ENCODE measurements at places on chromosomes 13 and 19. TPM values are rescaled to one million over a fixed set of nuclear protein-coding genes. Genes with fewer than 3 reads are reported as not detected.
A peak's percentile ranks its signal among the peaks of the same experiment; 100 is the strongest.

DNA sequence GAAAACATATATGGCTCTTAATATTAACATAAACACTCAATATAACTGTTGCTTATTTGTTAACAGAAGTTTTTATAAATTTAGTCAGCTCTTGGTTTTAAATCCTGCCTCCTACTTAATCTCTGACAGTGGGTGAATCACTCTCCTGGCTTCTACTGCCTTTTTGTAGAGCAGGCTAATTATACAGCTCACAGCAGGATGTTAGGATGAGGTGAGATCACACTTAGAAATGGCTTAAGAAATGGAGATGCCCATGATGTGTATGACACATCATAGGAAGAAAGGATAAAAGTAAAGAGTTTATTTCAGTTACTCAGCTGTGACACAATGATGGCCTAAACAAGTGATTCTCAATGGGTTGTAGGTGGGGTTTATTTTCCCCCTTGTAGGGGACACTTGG lies 345.6 kb downstream of the SPRY2 start:
- DNase-seq, result no peak

FLT1 gene
- total RNA-seq, result 41.0 TPM

INAFM1 gene
- total RNA-seq, result 11.2 TPM

GRCh38 chr19:10516064-10516385 lies 1.2 kb downstream of the S1PR5 start:
- no peak for DNase-seq

- DNase-seq, result no peak
Observed at GRCh38 chr13:91620670-91621141, 222.3 kb downstream of the GPC5 start.

DNA sequence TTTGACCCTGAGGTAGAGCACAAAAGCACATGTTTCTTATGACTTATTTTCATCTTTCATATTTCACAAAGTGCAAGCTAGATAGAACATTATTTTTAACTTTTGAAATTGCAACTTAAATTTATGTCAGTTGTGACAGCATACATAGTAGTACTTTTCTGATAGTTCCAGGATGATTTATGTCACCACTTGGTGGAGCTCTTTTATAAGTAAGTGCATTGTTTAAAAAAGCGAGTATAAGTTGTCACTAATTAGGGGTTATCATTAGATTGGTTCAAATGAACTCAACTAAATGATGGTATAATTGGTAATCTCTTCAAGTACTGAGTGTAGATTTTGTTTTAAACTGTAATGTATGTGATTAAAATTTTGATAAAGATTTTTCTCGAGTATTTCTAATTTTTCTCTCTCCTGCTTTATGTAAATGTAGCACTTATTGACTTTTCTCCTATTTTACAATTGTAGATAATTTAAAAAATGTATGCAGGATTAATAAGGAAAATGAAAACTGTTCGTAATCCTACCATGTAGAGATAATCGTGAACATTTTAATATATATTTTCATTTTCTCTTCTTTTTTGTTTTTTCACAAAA lies 31.1 kb downstream of the RB1 start:
- DNase-seq, result no peak

GRCh38 chr19:31331536-31331935 lies 17.7 kb downstream of the TSHZ3 start:
- DNase-seq, result no peak

ATP7B gene
- 3.3 TPM for total RNA-seq

DNA sequence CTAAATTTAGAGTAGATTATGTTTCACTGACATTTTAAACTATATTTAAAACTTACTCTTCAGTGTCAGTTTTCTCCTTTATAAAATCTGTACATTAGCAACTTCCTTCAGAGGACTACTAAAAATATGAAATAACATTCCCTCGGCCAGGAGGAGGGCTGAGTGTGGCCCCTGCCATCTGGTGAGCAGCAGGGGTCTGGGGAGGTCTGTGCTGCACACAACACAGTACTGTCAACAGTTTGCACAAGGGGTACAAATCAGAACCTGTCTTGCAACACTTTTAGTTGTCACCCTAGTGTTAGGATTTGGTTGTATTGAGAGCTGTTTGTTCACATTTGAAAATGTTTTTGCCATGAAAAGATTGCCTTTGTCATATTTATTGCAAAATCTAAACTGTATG lies 48.9 kb downstream of the TPP2 start:
- DNase-seq, result no peak

DNA sequence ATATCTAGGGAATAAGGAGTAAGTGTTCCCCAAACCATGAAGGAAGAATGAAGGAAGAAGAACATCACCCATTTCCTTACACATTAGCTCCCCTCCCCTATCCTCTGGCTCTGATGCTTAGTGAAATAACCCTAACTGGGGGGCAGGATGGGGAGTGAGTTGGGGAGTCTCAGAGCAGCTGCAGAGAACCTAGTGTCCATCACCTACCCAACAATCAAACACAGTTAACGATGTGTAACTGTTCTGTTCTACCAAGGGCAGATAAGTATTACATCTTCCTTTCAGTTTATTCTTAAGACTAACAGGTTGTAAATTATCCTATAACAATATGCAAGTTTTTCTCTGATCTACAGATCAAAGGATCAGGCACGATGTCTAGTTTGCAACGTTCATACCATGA lies 12.8 kb downstream of the ELF1 start:
- DNase-seq, result no peak

DNA sequence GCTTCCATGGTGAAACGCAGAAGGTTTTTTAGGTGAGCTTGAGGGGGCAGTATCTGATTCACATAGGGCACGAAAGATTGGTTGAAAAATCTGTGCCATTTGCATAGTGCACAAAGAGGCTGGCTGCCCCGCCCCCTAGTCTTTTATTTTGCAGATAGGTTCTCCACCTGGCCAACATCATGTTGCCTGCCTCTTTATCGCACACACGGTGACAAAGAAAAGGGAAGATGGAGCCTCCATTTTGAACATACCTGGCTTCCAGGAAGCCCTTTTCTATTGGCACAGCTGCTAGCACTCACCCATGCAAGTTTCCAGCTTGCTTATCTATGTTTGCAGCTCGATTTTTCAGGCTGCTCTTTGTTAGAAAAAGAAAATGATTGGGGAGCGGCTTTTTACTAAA lies 316.2 kb upstream of the KLHL1 start:
- DNase-seq, result no peak

- DNase-seq, result no peak
Observed at GRCh38 chr19:16920816-16921529, 32.2 kb downstream of the F2RL3 start.

CGB3 gene
- total RNA-seq, result not detected

TSKS gene
- total RNA-seq, result 0.57 TPM

DNA sequence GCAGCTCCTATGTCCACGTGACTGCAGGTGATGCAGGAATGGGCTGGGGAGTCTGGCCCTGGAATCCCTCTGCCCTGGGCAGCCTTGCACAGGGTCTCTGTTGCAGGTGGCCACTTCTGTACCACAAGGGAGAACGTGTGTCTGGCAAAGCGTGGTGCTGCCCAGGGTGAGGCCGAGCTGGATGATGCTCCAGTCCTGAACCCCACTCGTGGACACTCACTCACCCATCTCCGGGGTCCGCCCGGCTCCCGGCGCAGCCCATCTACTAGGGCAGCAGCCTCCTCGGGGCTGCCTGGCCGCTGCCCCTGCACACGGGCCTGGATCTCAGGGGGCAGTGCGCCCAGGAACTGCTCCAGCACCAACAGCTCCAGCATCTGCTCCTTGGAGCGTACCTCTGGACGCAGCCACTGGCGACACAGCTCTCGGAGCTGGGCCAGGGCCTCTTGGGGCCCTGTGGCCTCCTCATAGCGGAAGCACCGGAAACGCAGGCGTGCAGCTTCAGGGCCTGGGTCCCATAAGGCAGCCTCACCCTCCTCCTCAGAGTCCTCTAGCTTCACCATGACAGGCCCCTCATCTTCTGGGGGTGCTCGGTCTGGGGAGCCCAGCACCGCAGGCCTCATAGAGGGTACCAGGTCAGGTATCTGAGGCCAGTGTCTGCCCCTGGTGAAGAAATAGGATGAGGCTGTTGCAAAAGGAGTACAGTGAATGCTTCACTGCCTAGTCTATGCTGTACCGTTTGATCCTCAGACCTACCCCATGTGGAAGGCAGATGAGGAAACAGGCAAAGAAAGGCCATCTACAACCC lies 2.2 kb downstream of the MZF1 start:
- DNase-seq, result peak; percentile 64

- no peak for DNase-seq
Observed at GRCh38 chr13:50037788-50038187, 22.5 kb downstream of the KCNRG start.

- no peak for DNase-seq
Observed at GRCh38 chr13:109939180-109939579, 152.8 kb upstream of the IRS2 start.

DNA sequence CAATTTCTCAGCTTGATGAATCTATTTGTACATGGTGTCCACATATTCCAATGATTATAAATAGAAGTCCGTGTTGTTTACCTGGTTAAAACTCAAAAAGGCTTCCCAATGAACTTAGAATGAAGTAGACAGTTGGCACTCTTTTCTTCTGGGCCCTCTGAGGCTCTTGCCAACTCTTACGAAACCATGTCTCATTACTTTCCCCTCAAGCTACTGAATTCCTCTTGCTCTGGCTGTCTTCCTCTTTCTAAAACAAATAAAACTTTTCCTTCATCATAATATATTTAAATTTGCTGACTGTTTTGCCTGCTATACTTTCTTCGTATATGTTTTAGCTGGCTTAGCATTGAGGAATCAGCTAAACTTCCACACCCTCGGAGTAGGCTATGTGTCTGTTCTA lies 139.7 kb downstream of the SLITRK6 start:
- DNase-seq, result no peak

UTP14C gene
- total RNA-seq, result 9.6 TPM

- no peak for DNase-seq
Observed at GRCh38 chr13:46586751-46587514, 34.0 kb downstream of the LRCH1 start.

GRCh38 chr13:21071015-21071414 lies 9.6 kb upstream of the LATS2 start:
- no peak for DNase-seq

DNA sequence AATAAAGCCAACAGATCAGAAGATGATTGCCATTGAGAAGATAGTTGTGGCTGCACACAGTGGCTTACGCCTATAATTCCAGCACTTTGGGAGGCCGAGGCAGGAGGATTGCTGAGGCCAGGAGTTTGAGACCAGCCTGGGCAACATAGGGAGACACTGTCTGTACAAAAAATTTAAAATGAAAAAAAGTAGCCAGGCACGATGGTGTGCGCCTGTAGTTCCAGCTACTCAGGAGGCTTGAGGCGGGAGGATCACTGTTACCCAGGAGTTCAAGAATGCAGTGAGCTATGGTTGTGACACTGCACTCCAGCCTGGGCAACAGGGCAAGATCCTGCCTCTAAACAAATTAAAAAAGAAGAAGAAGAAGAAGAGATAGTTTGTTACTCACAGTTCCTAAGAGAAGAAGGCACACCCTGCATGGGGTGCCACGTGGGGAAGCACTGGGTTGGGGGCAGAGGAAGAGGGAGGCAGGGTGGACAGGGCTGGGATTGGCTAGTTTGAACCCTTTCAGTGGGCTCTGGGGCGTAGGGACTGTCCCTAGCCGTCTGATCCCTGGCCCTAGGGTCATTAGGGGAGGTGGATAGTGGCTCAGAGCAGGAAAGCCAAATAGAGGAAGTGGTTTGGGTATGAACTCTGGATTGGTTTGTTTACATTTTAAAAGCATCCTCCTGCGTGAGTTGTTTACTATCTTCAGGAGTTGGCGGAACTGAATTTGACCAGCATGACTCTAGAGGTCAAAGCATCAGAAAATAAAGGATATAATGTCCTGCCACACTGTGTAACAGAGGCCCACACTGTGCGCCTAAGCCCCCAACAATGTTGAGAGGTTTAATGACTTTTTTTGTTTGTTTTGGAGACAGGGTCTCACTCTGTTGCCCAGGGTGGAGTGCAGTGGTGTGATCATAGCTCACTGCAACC lies 60.5 kb upstream of the MEDAG start:
- no peak for DNase-seq

PODNL1 gene
- total RNA-seq, result 2.5 TPM

DNA sequence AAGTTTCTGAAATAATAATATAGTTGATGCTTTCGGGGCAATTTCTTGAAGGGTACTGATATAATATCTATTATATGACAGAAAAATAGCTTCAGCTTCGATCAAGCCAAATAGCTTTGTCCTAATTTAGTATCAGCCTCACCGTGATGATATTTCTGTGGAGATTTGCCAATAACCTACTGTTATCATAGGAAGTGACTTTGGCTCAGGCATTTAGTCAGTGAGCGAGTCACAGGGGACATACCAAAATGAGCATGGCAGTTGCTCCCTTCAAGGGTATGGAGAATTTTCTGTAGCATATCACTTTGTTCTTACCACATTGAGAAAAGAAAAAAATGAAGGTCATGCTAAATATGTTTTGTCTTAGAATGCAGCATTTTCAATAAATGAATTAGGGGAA lies 767.6 kb upstream of the SLITRK1 start:
- no peak for DNase-seq

C1QTNF9 gene
- 4.5 TPM for total RNA-seq

- DNase-seq, result peak; percentile 57
Observed at GRCh38 chr13:53126841-53127245, 98.2 kb downstream of the OLFM4 start.

DNA sequence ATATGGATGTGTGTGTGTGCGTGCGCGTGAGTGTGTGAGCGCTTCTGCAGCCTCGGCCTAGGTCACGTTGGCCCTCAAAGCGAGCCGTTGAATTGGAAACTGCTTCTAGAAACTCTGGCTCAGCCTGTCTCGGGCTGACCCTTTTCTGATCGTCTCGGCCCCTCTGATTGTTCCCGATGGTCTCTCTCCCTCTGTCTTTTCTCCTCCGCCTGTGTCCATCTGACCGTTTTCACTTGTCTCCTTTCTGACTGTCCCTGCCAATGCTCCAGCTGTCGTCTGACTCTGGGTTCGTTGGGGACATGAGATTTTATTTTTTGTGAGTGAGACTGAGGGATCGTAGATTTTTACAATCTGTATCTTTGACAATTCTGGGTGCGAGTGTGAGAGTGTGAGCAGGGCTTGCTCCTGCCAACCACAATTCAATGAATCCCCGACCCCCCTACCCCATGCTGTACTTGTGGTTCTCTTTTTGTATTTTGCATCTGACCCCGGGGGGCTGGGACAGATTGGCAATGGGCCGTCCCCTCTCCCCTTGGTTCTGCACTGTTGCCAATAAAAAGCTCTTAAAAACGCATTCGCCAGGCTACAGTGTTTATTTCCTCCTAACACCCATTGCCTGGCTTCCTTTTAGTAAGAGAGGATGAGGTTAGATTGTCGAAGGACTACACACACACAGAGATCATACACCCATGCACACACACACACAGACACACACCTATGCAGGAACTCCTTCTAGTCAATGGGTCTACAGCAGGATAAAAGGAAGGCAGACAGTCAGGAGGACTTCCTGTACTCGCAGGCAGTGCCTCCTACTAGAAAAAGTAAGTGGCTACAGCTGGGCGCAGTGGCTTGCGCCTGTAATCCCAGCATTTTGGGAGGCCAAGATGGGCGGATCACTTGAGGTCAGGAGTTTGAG lies 7.1 kb downstream of the FOSB start:
- DNase-seq, result no peak

FCHO1 gene
- 0.24 TPM for total RNA-seq

GRCh38 chr13:51632591-51633362 lies 48.5 kb downstream of the WDFY2 start:
- peak; percentile 64 for DNase-seq

GRCh38 chr19:34082289-34083077 lies 89.8 kb upstream of the LSM14A start:
- no peak for DNase-seq

RDH8 gene
- total RNA-seq, result not detected
